Neuronal stem cell (in vitro differentiated cells): ENCODE measurements at places on chromosomes 4 and X.

- DNase-seq = no peak
Observed at GRCh38 chr4:128583753-128584712, 225.5 kb upstream of the JADE1 start.

DNA sequence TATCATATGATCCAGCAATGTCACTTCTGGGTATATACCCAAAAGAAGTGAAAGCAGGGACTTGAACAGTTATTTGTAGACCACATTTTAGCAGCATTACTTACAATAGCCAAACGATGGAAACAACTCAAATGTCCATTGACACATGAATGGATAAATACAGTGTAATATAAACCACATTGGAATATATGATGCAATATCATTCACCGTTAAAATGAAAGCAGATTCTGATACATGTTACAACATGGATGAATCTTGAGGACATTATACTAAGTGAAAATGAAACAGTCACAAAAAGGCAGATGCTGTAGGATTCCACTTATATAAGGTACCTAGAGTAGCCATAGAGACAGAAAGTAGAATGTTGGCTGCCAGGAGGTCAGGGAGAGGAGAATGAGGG, 130.5 kb upstream of the SMAD1 start:
- DNase-seq = no peak

DNA sequence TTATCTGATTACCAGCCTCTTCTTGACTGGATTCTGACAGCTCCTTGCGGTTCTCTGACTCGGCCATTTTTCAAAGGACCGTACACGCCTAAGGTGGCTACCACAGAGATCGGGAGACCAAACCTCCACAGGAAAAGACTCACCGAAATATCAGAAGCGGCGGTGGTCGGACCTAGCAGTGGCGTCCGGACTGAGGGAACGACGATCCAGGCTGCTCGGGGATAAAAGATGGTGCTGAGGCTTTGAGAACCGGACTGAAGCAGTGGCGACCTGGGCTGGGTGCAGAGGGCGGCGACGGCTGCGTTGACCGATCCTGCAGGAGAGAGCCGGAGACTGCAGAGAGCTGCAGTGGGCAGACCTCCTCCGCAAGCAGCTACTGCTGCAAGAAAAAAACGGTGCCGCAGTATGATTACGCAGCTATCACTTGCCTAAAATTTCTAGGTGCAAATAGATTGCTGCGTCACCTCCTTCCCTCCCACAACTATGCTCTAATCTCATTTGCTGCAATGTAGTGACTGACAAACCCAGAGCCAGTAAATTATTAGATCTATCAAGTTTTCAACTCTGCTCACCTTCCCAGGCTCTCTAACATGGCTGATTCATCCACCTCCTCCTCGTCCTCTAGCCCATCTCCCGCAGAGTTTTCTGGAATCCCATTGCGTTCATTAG, at the start of gene NAP1L2:
Gene NAP1L2, minus strand, starts transcription at position 426 of the 669 bp plus-strand sequence. Its CDS starts 359 bp downstream, at position 67.
- peak; percentile 18 for DNase-seq

DNA sequence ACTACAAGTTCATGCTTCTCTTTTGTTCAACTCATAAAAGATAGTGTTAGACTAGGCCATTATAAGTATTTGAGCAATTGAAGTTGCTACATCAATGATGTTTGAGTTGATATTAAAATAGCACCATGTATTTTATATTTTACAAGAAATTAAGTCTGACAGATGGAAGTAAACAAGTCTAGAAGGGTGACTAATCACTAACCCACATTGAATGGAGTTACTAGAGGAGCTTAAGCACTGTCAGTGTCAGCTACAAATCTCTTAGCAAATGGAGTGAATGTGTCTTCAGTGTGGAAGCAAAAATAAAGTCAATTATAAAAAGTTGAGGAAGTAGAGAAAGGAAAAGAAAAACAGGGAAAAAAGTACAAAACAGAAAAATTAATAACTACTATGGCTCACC, 592.5 kb downstream of the PCDH18 start:
- DNase-seq = no peak

- no peak for DNase-seq
Observed at GRCh38 chr4:150136481-150136880, 58.2 kb downstream of the DCLK2 start.

DNA sequence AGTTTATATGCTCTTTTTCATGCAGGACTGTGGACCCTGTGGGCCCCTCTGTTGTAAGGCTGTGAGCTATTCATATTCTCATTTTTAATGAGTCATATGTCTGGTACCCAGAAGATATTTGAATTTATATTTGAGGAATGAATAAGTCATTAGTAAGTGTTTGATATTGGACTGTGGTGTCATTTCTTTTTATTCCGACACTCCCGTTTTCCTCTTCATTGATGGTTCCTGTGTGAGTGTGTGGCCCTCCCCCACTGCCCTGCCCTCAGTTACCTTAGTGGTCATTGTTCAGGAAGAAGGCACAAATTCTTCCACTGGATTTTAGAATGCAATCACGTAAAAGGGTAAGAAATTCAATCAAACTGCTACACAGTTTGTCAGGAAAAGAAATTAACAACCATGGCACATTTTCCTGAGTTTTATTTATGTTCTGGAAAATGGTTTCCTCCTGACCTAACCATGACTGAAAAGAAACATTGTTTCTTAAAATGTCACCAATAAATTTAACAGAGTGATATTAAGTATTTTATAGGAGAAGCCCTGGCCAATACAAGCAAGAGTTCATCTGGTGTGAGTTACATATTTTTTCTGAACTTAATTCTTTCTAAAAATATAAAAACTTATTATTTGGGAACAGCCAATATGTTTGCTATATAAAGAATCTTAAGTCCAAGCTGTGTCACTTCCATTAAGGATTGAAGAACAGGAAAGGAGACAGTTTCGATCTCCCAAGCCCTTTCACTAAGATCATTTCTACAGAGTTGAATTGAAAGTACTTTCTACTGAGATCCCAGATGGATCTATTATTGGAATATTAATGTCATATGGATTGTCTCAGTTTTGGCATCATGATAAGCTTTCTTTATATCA, 370.5 kb upstream of the ANXA10 start:
- DNase-seq = no peak
